ENCODE measurements at places on chromosomes 5 and 9.

DNA sequence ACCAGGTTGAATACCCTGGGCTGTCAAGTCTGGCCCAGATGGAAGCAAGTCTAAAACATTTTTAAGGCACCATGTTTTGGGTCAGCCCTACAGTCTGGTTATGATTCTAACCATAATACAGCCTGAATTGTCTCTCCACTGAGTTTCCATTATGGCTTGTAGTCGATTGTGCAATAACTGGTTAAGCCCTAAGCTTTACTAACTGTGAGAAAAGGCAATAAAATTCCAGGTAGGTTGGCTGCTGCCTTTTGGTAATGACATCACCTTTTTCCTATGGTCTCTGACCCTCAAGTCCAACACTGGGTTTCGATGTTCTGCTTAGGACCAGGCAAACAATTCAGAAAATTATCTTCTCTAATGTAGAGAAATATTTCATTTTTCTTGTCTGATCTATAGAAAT is 243.3 kb downstream of the ACTL7B start:
- no peak for DNase-seq

DNA sequence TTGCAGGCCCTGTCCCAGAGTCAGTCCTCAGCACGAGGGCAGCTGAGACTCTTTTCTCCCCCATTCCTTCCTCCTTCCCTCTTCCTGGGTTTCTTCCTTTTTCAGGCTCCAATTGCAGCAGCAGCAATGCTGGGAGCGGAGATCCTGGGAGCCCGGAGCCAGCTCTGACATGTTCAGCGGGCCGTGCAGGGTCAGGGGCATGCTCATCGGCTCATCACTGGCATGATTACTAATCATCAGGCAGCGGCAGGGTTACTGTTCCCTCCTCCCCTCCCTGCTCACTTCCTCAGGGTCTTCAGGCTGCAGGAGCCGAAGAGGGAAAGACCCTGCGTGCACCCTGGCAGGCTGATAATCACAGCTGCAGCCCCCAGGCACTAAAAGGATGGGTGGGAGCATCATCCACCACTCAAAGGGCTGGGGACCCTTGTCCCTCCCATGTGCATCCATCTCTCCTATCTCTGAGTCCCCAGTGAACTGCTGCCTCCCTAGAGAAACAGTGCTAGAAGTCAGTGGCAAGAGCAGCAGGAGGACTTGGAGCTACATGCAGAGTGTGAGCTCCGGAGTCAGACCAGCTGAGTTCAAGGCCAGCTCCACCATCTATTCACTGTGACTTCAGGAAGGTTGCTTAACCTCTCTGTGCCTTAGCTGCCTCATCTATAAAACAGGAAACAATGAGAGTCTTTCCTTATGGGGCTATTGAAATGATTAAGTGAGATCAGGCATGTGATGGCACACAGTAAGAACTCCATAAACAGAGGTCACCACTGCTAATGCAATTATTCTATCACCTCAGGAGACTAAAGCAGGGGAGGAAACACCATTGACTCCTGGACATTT is 7.8 kb upstream of the KCNIP1 start:
- DNase-seq = no peak

DNA sequence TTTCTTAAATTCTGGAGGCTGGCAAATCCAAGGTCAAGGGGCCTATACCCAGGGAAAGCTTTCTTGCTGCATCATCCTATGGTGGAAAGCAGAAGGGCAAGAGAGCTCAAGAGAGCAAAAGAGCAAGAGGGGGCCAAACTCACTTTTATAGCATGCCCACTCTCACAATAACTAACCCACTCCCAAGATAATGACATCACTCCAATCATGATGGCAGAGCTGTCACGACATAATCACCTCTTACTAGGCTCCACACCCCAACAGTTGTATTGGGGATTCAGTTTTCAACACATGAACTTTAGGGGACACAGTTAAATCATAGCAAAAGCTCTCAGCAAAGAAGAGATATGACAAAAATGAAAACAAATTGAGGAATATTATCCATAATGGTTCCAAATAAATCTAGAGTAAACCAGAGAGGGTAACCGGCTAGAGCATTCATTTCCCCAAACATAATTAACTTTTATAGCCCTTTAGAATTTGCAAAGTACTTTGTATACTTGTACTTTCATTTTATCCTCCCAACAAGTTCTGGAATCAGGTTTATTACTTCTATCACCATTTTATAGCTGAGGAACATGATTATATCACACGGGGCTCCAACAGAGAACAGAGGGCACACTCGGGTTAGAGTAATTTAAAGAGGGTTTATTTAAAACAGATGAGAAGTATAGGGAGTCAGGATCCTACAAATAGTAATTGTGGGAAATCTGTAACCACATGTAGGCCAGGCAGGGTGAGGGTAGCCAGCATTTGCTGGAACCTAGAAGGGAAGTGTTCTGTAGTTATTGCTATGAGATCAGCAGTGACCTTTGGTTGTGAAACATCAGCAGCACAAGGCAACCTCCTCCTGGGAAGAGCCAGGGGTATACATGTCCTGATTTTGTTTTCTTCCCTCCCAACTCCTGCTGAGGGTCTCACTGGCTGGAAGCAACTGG is 7.2 kb upstream of the TARS1 start:
- no peak for DNase-seq

DNA sequence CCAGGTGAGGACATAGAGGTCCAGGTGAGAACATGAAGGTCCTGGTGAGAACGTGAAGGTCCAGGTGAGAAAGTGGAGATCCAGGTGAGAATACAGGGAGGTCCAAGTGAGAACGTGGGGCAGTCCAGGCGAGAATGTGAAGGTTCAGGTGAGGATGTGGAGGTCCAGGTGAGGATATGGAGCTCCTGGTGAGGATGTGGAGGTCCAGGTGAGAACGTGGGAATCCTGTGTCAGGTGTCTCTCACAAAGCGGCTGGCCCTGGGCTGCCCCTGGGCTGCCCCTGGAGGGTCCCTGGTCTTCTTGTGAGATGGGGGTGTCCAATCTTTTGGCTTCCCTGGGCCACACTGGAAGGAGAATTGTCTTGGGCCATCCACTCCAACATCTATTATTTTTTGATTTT is 133.4 kb downstream of the MRPL36 start:
- no peak for DNase-seq

DNA sequence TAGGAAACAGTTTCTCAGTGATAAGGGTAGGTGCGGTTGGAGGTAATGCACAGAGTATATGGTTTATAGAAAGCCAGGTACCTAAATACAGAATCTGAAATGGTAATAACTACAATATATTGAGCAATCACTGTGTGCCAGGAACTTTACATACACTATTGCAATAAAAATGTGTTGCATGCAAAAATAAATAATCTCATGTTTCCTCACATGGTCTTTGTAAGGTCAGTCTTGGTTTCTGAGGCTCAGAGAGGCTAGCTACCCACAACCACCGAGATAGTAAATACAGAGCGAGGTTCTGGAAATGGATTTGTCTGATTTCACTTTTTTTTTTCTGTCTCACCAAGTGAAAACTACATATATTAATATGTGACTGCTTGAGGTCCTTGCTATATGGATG is 128.9 kb downstream of the CAMK4 start:
- DNase-seq = no peak

DNA sequence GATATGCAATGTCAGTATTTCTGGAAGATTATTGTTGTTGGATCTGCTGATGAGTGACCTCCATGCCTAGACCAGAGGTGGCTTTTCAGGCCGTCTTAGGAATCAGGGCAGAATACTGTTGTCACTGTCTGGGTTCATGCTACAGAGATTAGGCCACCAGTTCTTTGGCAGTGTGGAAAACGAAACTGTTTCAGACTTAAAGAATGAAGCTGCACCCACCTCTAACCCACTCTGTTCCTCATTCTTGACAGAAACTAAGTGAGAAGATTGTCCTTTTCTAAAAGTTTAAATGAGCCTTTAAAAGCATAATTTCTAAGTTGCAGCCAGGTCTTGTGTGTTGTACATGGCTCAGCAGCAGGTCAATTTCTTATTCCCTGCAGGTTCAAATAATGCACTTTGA is 444.3 kb downstream of the ENC1 start:
- no peak for DNase-seq

DNA sequence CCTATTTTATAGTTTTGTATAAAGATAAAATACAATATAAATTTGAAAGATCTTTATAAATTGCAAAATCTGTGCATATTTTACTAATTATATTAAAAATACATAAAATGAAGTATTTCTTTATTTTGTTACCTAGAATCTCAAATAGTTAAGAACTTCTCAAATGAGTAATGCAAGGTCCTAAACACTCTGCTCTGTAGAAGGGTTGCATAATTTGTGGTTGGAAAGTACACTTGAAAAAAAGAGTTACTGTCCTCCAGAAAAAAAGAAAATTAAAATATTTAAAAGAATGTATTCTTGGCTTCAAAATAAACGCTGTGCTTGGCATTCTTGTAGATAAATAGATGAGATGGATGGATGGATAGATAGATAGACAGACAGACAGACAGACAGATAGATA is 428.8 kb upstream of the CDH6 start:
- no peak for DNase-seq

DNA sequence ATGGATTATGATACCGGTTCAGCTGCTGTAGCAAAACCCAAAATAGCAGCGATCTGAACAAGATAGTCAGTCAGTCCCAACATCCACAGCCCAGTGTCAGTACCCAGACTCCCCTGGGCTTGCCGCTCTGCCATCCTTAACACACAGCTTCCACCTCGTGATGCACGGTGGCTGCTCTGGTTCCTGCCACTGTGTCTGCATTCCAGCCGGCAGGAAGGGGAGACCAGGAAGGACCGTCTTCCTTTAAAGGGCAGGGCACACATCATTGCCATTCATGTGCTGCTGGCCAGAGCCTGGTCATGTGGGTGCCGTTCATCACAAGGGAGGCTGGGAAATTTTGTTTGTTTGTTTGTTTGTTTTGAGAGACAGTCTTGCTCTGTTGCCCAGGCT is 131.0 kb upstream of the IER5L start:
- DNase-seq = no peak

GRCh38 chr5:32369542-32370155 is 56.9 kb upstream of the MTMR12 start:
- no peak for DNase-seq

DNA sequence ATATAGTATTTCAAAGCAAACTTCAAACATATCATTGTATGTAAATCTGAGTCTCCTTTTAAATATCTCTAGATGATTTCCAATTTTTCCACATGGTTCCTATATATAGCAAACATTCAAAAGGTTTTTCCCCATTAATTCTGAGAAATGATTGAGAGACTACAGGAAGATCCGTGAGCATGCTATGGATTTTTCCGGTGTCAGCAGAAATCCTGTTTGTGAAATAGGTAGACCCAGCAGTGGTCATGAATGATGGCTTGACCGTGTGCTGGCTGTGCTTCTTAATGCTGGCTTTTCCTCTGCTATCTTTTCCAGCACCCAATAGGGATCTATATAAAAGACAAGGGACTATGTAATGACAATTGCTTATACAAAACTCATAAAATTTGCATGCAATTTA is 485.3 kb downstream of the PSAT1 start:
- no peak for DNase-seq

GRCh38 chr5:178196986-178197385 is 7.3 kb upstream of the HNRNPAB start:
- DNase-seq = no peak

- DNase-seq = no peak
These were observed at the start of gene PCDHB6 for GRCh38 chr5:141149812-141150211. Gene PCDHB6 (plus strand): TSS chr5:141150057. CDS start chr5:141150258, 201 bp downstream.

Data from activated T-cell treated with anti-CD3 and anti-CD28 coated beads, Interleukin-2, amount 50 U/mL, for 1 hour (primary cell).